Endodermal cell (in vitro differentiated cells): ENCODE measurements at places on chromosomes 5 and 9.

- DNase-seq = no peak
These were observed 84.6 kb upstream of the FCN1 start for GRCh38 chr9:135002336-135002735.

- no peak for DNase-seq
These were observed 612.9 kb upstream of the DAB2 start for GRCh38 chr5:40037713-40038112.

GRCh38 chr9:118091711-118092500 lies 387.7 kb downstream of the TLR4 start:
- no peak for DNase-seq

GRCh38 chr5:4939042-4939781 lies 200.9 kb upstream of the ADAMTS16 start:
- no peak for DNase-seq

- DNase-seq = no peak
These were observed 10.3 kb downstream of the FOXE1 start for GRCh38 chr9:97863314-97863713.

- no peak for DNase-seq
These were observed 9.9 kb downstream of the TMEM250 start for GRCh38 chr9:136108648-136109266.

GRCh38 chr9:91146391-91147019 lies 215.2 kb downstream of the AUH start:
- no peak for DNase-seq

DNA sequence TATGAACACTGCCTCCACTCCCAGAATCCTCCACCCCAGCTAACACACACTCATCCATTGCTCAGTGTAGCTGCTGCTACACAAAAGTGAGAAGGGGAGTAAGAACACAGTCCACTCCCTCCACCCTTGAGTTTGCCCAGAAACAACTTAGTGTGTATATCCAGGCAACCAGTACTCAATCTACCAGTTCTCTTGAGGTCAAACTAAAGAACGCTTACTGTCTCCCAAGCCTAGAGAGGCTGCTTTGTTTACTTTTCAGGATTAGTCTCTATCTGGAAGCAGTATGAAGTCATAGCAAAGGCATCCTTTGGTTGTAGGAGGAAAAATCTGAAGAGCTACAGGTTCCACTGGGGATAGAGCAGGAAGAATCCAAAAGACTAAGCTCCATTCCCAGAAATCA lies 296.3 kb downstream of the KCNN2 start:
- DNase-seq = no peak

GRCh38 chr5:125257997-125258396 lies 511.6 kb upstream of the ZNF608 start:
- no peak for DNase-seq

GRCh38 chr5:116577064-116577788 lies 2.6 kb upstream of the SEMA6A start:
- DNase-seq = peak; percentile 69

DNA sequence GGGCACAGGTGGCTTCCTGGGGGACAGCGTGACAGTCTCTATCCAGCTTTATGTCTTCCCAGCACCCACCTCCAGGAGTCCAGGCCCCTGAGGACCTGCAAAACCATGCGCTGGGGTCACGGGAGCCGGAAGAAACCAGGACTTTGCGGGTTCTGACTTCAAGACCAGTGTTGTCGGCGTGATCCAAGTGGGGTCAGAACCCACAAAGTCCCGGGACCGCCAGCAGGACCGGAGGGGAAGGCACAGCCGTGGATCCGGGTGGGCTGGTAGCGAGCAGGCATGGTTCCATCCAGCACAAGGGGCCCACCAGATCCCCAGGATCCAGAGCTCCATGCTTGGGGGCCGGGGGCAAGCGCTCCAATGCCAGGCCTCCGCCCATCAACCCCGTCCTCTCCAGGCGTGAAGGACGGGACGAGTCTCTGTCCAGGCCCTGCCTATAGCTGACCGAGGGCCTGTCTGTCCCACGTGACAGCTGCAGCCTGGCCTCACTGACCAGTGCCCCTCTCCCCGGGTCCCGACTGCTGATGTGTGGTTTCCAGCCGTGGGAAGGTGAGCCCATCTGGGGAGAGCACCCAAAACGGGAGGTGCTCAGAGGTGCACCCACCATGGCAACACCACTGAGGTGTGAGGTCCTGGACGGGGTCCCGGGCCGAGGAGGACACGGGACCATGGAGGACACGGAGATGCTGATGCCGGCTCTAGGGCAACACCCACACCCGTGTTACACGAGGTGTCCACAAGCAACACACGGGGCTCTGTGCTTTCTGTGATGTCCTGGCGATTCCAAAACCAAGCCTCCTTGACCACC lies 48.9 kb downstream of the SLC12A7 start:
- no peak for DNase-seq

DNA sequence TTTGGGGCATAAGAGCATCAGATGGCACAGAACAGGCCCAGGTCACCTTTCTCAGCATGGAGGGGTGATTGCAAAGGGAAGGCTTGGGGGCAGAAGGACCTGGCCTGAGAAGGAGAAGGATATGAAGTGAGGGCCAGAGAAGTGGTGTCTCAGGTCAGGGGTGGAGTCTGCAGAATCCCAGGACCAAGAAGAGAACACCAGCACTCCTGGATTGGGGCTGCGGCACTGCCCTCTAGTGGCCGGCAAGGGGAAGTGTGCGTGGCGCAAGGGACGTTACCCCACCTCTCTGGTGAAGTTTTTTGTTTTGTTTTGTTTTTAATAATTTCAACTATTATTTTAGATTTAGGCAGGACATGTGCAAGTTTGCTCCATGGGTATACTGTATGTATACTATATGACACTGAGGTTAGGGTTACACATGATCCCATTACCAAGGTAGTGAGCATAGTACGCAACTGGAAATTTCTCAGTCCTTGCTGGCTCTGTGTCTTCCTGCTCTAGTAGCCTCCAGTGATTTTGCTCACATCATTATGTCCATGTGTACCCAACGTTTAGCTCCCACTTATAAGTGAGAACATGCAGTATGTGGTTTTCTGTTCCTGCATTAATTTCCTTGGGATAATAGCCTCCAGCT lies 1548.6 kb downstream of the EFNA5 start:
- peak; percentile 87 for DNase-seq

- DNase-seq = no peak
These were observed 729.3 kb downstream of the CDH18 start for GRCh38 chr5:19258686-19259085.

DNA sequence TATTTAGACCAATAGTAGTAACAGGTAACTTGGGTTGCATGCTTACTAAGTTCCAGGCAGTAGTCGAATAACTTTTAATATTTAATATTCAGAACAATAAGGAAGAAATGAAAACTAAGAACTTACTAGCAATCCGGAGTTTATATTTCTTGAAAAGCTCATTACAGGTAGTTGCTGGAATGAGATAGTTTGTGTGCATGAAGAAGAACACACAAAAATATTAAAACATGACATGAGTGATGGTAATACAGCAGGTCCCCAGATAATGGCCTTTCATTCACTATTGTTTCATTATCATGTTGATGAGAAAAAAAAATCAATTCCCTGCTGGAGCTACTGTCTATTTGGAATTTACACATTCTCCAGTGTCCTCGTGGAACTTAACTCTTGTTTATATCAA lies 44.7 kb downstream of the EXOSC2 start:
- DNase-seq = no peak

- DNase-seq = peak; percentile 75
These were observed 668 bp downstream of the GLIS3 start for GRCh38 chr9:4299005-4299795.

GRCh38 chr5:29462241-29462640 lies 1731.2 kb upstream of the CDH6 start:
- DNase-seq = no peak

DNA sequence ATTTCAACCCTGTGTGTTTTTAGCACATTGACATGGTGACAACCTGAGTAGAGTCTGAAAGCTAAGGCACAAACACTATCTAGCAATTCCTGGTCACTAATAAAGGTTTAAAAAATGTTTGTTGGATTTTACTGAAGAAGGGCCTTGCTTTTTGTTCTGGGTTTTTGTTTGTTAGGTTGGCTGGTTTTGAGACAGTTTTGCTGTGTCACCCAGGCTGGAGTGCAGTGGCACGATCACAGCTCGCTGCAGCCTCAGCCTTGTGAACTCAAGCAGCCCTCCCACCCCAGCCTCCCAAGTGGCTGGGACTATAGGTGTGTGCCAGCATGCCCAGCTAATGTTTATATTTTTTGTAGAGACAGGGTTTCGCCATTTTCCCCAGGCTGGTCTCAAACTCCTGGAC lies 39.0 kb downstream of the PRKACG start:
- DNase-seq = no peak

DNA sequence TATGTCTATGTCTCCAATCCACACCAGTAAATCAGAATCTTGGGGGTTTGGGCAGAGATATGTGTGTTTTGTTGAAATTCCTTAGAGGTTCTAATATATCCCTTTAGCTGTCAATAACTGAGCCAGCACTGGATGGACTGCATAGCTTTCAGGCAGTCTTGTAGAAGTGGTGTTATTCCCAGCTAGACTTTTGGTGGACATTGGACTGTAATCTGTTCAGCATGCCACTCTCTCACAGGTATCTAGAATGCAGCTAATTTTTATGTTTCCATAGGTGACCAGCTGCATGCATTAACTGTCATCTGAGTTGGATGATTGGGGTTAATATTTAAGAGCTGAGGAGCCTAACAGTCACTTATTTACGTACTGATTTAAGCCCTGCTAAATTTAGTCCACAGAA lies 45.1 kb upstream of the IL13 start:
- no peak for DNase-seq

DNA sequence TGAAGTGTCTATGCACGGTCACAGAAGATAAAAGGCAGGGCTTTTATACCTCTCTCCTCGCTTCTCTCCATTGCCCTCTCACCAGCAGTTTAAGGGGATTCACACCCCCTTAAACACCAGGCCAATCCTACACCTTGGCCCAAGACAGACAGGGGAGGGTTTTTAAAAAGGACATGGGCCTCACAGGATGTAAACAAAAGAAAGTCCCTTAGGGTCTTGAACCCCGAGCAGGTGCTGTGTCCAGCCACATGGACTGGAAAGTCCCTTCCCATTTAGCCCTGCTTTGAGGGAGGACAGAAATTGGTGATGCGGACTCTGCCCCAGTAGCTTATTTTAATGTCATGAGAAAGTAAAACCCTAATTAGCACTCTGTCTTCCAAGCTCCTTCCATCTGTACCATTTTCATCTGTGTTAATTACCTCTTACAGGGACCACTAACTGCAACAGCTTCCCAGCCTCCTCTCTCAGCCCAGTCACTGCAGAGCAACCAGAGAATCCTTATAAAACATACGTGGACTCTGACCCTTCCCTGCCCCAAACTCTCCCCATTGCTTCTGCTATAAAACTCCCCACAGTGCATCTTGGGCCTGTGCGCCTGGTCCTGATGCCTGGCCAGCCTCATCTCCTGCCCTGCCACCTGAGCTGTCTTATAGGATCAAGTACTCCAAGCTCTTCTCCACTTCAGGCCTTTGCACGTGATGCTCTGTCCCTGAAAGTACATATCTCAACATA lies 16.7 kb downstream of the WHRN start:
- DNase-seq = no peak

- DNase-seq = no peak
These were observed 334.2 kb upstream of the CCNH start for GRCh38 chr5:87746891-87747377.

GRCh38 chr5:153824909-153825308 lies 213.8 kb downstream of the FAM114A2 start:
- peak; percentile 97 for DNase-seq

DNA sequence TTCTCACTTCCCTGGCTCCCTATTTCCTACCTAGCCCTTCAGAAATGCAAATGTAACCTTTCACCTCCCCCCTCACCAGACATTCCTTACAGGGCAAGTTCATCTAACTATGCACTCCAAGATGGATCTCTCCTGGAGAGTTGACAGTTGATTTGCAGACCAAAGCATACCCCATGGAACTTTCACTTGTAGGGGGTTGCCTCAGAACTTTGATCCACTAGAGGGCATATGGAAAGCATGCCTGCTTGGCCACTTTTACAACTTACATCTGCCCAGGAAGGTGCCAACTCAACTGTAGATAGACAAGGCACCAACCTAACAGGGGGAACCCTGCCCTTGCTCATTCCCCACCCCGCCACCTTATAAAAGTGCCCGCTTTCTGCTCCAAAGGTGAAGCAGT lies 187.8 kb downstream of the NXNL2 start:
- DNase-seq = peak; percentile 54

DNA sequence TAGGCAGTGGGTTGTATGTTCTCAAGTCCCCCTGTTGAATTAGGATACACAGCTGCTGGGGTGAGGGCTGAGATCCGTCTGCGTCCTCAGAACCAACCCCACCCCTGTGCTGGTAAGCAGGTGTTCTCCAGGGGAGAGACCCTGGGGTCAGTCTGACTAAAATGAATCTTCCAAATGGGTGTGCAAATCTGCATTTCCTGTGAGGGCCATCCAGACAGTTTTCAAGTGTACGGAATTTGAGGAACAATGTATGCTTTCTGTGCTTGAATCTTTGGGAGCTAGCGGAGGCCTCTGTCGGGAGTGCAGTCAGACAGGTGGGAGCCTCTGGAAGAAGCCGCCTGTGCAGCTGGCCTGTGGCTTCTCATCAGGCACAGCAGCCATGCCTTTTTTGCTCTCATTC lies 122.9 kb downstream of the MACROH2A1 start:
- DNase-seq = no peak

DNA sequence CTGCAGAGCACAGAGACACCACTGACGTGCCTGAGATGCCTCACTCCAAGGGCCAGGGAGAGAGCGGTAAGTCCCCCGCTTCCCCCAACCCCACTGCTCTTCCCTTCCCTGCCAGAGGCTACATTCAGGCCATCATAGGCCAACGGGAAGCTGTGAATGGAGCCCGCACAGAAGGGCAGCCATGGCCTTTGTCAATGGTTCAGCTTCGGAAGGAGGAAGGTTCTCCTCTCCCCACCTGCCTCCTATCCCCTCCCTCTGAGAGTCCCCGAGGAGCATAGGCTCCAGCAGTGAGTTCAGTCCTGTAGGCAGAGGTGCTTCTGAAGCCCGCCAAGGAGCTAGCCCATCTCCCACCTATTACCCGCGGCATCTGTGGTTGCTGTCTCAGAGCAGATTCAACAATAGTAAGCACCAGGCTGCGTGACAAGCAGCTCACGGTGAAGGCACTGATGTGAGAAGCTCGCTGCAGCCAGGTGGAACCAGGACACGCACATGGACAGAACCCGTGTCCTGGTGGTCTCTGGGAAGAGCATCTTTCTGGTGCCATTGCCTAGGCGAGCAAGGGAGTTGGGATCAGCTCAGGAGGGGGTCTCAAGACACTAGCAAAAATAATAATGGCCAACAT lies 15.9 kb downstream of the QRFP start:
- no peak for DNase-seq

DNA sequence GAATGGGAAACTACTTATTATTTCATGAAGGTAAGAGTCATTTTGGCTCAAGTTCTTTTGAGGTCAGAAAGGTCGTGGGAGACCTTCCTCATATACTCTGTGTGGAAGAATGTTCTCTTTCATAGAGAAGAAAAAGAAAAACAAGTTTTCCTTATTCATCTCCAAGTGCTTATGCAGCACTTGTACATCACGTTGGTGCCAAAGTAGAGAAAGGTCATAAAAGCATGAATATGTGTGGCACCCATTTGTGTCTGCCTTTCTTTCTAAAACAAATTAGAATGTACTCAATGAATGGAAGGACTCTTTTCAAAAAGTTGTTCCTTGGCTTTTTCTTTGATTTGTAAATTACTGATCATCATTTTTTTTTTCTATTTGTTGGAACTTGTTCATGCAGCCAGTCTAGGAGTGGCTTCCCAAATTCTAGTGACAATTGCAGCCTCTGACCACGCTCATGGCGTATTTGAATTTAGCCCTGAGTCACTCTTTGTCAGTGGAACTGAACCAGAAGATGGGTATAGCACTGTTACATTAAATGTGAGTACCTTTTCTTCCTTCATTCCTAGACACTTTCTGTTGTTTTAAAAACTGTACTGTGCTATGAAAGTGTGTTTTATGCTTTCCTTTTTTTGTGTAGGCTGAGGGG lies 122.4 kb downstream of the ADGRV1 start:
- DNase-seq = no peak
